ENCODE measurements at places on chromosomes 1 and 21.

DNA sequence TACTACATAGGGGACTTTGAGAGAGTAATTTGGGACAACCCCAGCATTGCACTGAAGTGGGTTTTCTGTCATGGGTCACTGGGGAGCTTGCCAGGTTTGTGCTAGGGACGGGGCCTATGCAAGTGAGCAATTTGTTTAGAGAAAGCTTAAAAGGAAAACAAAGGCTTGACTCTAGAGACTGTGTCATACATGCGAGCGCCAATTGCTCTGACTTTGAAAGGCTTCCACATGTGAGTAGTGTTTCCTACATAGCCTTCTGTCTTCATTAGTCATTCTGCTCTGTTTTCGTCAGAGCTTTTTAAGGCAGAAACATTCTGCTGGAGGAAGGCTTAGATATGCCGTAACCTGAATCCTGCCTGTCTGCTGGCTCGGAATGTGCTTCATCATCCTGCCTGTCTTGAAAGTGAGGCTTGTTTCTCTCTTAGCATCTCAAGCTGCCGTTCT, 28.4 kb downstream of the TRIM45 start:
- peak; percentile 45 for DNase-seq

- no peak for DNase-seq
These were observed 5.5 kb downstream of the SCNN1D start for GRCh38 chr1:1285611-1286311.

- no peak for DNase-seq
These were observed 19.3 kb downstream of the ALDH4A1 start for GRCh38 chr1:18883079-18883478.

DNA sequence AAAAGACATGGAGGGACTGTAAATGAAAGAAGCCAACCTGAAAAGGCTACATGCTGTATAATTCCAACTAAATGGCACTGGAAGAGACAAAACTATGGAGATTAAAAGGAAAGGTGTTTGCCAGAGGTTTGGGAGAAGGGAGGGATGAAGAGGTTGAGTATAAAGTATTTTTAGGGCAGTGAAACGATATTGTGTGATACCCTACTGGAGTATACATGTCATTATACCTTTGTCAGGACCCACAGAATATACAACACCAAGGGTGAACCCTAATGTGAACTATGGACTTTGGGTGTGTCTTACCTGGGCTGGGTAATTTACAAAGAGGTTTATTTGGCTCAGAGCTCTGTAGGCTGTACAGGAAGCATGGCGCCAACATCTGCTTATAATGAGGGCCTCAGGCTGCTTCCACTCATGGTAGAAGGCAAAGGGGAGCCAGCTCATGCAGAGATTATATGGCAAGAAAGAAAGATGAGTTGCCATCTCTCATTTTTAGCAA, 73.4 kb downstream of the CD2 start:
- DNase-seq = no peak

DNA sequence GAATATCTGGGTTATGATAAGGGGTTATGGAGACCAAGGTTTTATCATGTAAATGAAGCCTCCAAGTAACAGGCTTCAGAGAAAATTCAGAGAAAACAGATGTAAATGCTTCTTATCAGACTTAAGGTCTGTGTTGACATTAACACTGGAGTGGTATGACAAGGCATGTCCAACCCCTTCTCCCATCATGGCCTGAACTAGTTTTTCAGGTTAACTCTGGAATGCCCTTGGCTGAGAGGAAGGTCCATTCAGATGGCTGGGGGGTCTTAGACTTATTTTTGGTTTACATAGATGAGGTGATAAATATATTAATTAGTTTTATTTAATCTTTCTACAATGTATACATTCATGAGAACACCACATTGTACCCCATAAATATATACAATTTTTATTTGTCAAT, 399.6 kb downstream of the TBX15 start:
- no peak for DNase-seq

DNA sequence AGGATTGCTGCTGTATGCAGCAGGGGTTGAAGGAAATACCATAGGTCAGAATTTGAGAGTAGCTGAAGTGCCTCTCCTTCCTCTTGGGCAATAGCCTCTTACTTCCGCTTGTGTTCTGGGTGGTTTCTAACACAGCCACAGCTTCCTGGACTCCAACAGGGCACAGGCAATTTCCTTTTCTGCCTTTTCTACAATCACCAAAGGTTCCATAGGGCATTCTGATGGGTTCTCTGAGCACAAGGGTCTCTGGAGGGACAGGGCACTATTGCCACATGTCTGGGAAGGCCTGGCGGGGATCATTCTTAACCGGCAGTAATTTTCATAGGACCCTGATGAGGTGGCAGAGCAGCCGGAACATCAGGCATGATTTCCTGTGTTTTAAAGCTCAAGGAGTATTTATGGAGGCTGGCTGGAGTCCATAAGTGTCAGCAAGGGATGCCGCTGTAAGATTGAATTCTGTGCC, 5.5 kb upstream of the AGTRAP start:
- DNase-seq = no peak

DNA sequence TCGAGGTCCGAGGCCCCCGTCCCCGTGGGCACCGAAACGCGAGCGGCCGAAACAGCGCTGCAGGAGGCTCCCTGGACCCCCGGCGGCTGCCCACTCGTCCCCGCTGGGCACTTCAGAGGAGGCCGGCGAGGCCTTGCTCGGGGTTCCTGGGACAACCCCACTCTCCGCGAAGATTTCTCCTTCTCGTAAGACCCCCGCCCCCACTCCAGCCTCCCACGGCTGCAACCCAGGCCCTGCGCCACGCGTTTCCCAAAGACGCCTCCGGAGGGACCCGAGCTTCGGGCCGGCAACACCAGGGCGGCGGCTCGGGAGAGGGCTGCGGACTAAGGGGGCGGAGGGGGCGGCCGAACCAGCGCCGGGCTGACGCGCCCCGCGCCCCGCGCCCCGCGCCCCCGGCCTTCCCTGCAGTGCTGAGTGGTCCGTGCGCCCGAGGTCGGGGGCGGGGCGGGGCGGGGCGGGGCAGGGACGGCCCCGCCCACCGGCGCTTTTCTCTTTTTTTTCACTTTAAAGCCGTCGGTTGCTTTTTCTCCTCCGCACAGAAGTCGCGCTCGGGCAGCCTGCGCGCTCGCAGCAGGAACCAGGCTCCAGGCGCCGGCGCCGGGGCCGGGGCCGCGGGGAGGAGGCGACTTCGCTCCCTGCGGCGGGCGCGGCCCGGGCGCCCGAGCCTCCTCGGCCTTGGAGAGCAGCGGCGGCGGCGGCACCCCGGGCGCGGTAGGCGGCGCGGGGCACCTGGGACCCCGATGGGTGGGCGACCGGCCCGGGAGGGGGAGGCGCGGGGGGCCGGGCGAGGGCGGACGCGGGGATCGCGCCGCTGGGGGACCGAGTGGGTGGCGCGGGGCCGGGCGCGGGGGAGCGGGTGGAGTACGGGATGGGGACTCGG, at the start of gene SPSB1:
Gene SPSB1 (plus strand): TSS at position 534 of the 880 bp plus-strand sequence. CDS start 62,998 bp downstream, outside the sequence.
- peak; percentile 55 for DNase-seq

DNA sequence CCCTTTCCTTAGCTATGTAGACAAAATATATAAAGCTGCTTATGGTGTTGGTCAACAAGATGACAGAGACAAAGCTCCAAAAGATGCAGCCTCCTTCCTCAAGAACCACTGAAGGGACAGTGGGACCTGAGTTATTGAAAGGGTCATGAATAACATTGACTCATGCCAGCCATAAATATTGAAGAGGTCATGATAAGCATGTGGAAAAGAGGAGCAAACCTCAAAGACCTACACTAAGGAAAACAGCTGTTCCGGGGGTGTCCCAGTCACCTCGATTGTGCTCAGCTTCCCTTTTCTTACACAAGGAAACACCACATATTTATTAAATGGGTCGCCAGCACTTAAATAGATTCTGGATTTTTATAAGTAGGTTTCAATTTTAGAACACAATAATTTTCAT, 112.9 kb downstream of the PTPRC start:
- DNase-seq = no peak

DNA sequence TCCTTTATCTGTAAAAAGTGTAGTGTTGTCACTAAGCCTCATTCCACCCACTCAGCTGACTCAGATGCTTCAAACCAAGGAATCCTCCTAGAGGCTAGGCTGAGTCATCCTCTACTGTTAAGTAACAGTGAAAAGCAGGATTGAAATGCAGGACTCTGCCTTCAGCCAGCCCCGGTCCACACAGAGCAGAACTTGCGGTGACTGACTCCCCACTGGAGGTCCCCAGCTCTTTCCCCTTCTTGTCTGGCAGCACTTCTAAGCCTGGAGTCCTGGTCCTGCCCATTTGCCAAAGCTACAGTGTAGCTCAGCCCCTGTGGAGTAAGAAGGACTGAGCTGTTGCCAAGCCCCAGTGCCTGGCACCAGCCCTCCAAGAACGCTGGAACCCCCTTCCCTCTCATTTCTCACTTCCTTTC, 1.7 kb downstream of the RAB7B start:
- DNase-seq = no peak

- peak; percentile 77 for DNase-seq
These were observed 197.7 kb upstream of the DUSP10 start for GRCh38 chr1:221939607-221940006.

GRCh38 chr1:2132222-2133038, 62.1 kb downstream of the FAAP20 start:
- DNase-seq = peak; percentile 24

GRCh38 chr1:66231217-66231616, 302.7 kb upstream of the SGIP1 start:
- no peak for DNase-seq

DNA sequence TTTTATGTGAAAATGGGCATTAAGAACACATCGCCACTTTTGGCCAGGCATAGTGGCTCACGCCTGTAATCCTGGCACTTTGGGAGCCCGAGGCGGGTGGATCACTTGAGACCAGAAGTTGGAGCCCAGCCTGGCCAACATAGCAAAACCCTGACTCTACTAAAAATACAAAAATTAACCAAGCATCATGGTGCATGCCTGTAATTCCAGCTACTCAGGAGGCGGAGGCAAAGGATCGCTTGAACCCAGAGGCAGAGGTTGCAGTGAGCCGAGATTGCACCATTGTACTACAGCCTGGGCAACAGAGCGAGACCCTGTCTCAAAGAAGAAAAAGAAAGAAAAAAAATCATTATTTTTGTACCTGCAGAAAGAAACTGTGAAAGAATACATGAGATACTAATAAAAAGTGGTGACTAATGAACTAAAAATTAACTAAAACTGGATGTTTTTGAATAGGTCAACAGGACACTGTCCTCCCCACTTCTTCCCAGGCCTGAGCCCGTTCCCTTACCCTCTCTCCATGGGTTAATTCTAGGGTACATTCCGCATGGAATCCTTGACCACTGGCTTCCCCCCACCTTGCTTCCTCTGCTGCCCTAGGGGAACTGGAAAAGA, 8.3 kb upstream of the TINAGL1 start:
- DNase-seq = no peak

DNA sequence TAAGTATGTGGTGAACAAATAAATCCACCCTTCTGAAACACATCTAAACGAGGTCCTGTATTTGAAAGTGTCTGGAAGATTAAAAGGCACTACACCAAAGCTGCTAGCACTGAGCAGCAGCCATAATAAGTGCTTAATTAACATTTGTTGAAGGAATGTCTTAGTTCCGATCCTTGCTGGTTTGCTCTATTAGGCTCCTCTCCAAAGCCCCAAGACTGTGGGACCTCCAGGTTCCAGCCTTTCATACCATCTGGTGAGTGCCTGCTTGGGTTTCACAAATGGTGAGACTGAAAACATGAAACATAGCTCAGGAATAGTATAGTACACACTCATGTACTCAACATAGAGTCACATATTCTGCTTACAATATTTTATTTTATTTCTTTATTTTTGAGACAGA, 640 bp upstream of the CYP2J2 start:
- peak; percentile 3 for DNase-seq

DNA sequence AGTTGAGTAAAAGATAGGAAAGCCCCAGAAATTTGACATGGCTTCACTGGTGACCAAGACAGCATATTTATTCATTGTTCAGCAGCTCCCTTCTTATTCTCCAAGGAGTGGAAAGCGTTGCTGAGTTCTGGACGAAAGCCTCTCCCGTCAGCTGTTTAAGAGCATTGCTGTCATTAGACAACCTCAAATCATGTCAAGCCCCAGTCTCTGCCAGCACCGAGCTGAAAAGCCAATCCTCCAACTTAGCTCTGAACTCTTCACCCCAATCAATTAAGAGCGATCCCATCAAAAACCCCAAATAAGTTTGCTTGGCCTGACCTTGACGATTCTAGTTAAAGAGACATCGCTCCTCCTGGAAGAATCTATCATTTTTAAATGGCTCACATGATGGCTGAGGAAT, 110.8 kb downstream of the PLPP3 start:
- DNase-seq = no peak

- DNase-seq = peak; percentile 76
These were observed 33.3 kb upstream of the FAM3B start for GRCh38 chr21:41283211-41283818.

DNA sequence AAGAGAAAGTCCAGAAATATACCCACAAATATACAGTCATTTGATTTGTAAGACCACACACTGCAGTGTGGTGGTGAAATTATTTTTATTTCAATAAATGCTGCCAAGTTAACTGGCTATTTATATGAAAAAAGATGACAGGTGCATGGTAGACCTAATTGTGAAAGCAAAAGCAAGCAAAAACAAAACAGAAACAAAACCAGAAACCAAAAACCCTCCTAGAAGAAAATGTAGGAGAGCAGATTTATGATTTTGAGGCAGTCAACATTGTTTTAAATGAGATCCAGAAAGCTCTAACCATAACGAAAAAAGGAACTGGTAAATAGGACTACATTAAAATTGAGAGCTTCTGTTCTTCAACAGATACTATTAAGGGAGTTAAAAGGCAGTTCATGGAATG, 303.6 kb downstream of the PRDM2 start:
- DNase-seq = no peak

DNA sequence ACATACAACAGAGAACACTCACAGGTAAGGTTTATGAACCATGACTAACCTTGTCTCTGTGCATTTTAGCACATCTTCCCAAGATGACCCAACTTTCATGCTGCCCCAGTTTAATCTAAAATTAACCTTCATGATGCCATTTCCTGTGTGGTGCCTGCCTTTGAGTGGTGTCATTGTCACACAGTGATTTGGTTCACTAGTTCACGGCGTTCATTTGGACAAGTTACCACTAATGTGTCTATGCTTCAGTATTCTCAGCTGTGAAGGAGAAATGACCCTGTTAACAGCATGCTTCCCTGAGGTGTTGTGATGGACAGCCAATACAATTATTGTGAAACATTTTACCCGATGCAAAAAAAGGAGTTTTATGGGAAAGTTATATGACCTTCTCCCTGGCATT, 693.1 kb downstream of the RWDD3 start:
- no peak for DNase-seq

DNA sequence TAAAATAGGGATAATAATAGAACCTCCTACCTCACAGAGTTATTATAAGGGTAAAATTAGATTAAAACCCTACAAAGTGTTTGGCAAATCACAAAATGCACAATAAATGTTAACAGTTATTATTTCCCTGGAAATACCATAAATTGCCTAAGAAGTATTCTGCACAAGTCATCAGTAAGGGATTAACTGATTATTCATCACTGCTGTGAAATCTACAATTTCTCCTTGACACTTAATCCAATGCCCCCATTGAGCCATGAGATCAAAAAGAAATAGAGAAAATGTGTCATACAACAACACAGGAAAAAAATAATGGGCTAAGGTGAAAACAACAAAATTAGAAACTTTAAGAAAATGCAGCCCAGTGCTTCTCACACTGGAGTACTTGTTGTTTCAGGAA, 6.7 kb upstream of the SEC16B start:
- no peak for DNase-seq

GRCh38 chr21:17789656-17790055, 29.5 kb downstream of the C21orf91 start:
- no peak for DNase-seq
